ENCODE measurements at places on chromosomes 6 and 20.

DNA sequence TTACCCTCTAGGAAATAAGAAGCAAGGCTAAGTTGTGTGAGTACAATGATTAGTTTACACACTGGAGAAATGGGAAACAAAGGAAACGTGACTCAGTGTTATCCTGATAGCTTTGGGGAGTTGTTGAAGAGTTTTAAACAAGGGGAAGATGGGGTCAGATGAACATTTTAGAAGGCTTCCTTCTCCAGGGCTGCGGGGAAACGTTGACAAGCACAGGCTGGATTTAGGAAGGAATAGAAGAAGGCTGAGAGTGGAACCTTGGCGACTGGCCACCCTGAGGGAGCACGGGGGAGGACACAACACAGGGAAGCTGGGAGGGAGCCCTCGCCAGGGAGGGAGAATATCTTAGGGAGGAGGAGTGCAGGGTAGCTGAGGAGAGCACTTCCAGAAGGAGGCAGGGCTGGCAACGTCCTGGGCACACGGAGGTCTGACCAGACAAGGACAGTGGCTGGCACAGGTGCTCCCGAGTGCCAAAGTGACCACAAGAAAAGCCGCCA lies 134.7 kb downstream of the AIG1 start:
- no peak for DNase-seq

DNA sequence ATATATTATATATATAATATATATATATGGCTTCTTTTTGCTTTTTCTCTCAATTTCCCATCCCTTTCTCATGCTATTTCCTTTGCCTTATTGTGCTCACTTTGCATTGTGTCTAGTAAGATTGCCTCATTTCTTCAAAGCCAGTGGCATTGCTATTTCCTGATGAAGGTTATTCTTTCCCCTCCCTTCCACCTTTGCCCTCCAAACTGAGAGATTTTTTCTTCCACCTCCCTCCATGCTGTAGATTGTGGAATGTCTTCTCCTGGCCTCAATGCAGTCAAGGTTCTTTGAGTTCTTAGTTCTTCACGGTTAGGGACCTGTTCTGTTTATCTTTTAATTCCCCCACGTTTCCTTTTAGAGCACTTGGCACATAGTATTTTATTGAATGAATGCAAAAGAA lies 17.2 kb downstream of the SH3BGRL2 start:
- DNase-seq, result no peak

DNA sequence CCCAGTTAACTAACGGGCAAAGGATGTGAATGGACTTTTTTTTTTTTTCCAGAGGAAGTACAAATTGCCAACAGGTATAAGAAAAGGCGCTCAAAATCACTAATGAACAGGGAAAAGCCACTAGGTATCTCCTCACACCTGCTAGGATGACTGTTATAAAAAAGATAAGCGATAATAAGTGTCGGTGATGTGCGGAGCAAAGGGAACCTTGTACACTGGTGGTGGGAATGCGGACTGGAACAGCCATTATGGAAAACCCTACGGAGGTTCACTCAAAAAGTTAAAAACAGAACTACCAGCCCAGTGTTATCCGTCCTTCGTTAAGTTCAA lies 787 bp upstream of the RAB32 start:
- no peak for DNase-seq

GRCh38 chr6:30066082-30066481 lies 916 bp upstream of the PPP1R11 start:
- DNase-seq, result no peak

DNA sequence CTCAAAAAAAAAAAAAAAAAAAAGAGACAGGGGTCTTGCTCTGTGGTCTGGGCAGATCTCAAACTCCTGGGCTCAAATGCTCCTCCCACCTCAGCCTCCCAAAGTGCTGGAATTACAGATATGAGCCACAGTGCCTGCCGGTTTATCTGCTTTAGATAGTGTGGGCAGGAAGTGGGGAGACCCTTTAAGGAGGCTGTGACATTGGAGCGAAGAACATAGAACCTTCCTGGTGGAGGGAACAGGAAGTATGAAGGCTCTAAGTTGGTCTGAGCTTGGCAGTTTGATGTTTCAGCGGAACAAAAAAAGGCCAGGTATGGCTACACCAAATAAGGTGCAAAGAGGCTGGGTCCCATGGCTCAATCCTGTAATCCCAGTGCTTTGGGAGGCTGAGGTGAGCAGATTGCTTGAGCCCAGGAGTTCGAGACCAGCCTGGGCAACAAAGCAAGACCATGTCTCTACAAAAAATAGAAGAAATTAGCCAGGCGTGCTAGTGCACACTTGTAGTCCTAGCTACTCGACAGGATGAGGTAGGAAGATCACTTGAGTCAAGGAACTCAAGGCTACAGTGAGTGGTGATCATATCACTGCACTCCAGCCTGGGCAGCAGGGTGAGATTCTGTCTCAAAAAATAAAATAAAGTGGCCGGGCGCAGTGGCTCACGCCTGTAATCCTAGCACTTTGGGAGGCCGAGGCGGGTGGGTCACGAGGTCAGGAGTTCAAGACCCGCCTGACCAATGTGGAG lies 8.7 kb upstream of the ZMYND8 start:
- DNase-seq, result no peak

DNA sequence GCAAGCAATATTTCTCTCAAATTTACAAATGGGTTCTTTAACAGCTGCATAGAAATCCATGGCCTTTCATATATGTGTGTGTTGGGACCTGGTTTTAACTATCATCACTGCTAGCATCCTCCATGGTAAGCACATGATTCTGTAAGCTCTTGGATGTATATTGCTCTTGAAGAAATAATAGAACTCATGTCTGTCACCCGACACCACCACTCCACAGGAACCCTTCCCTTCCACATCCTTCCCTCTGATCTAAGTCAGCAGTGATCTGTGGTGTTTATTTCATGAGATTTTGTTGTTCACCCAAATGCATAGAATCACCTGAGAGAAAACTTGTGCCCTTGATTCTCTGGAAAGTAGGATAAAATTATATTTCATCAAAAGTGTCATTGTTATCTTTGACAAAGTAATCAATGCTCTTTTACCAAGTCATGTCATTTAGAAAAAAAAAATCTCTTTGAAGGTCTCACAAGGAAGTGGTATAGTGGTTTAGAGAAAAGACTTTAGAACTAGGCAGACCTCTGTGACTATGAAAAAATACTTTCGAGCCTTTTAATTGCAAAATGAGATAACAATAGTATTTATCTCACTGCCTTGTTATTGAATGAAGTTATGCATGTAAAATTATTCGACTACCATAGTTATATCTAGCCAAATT lies 649.8 kb upstream of the SLC35B3 start:
- DNase-seq, result no peak

DNA sequence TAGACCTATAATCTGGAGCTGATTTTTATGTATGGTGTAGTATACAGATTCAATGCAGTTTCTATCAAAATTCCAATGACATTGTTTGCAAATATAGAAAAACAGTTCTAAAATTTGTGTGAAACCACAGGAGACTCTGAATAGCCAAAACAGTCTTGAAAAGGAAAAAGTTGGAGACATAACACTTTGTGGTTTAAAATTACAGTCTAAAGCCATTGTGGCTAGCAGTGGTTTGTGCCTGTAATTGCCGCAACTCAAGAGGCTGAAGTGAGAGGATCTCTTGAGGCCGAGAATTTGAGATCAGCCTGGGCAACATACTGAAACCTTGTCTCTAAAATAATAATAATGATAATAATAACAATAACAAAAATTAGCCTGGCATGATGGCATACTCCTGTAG lies 213.7 kb downstream of the CDKAL1 start:
- DNase-seq, result no peak

DNA sequence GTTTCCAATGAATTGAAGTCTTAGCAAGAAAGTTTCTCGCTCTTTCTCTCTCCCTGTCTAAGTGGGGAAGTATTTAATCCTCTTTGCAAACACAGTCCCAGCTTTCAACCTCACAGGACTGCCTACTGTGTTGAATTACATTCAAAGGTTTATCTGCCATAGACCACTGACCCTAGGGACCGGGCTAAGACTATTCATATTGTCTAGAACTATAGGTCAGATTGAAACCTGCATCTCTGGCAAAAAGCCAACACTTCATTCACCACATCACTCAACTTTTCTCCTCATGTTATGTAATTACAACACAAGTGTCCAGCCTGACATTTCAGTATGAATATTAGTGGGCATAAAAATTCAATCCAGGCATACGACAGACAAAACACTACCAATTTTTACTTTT lies 314.7 kb upstream of the RSPO3 start:
- no peak for DNase-seq

- DNase-seq, result no peak
Observed at GRCh38 chr20:10430000-10430466, 4.0 kb downstream of the MKKS start.

GRCh38 chr6:83873869-83874268 lies 14.4 kb downstream of the CYB5R4 start:
- no peak for DNase-seq

DNA sequence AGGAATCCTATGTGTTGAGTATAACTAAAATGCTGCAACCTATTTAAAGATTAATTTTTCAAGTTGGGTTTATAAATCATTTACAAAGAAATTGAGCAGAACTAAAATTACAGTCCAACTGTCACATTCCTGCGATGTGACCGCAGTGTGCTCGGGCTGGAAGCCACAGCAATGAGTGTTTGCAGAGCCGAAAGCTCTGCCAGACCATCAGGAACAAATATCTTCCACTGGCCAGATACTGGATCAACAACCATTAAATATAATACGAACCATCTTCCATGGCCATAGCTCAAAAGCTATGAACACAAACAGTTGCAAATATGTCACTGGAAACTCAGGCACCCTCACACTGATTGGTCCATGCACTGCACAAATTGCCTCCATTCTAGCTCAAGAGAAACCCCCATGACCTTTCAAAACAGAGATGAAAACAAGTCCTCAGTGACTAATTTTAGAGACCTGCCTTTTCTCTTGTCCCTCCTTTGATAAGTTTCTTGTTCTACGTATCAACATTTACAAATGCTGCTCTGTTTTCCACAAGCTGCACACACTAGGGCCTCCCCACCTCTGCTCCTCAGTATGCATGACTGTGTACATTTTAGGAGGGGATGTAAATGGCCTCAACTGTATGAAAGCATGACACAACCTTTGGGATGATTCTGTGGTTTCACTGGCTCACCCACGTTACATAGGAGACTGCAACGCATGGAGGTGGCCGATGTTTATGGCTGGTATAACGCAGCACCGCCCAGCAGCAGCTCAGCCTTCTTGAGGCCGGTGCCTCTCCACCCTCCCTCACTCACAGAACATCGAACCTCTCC lies 171.7 kb downstream of the WDR27 start:
- no peak for DNase-seq

GRCh38 chr6:43801495-43802181 lies 31.6 kb downstream of the VEGFA start:
- no peak for DNase-seq

- peak; percentile 29 for DNase-seq
Observed at GRCh38 chr6:126672649-126673048, 332.7 kb downstream of the CENPW start.

- DNase-seq, result no peak
Observed at GRCh38 chr6:46704562-46704961, 16.9 kb downstream of the TDRD6 start.

DNA sequence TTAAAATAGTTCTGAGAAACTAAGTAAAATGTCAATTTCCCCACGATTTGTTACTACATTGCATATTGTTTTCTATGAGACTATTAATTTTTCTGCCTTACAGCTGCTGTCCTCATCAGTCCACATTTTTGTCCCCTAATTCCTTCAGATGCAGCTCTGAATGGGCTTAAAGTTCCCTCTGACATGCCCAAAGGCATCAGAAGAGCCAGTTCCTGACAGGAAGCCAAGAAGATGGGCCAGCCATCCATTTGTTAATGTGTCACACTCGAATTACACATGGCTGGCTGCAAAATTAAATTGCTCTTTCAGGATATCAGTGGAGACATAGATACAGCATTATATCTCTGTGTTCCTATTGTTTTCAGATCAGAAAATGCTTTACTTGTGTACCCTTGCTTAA lies 1223.0 kb downstream of the EPHA7 start:
- no peak for DNase-seq

DNA sequence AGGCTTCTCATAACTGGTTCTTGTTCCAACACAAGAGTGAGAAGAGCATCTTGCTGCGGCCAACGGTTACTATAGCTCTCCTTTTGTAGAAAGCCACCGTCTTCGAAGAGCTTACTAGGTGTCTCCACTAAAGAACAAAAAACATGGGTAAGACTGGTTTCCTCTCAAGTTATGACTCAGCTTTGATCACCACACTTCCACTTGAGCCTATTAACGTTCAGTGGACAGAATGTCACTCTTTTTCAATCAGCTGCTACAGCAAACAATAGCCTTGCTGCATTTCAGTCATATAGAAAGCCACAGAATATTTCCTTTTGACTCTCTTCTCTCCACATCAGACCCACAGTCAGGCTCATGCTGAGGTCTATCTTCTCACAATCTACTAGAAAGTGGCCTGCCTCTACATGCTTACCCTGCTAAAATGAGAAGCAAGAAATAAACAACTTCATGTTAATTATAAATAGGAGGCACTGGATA lies 243.5 kb upstream of the PREP start:
- peak; percentile 69 for DNase-seq

- no peak for DNase-seq
Observed at GRCh38 chr20:12243327-12243726, 325.6 kb downstream of the BTBD3 start.

- no peak for DNase-seq
Observed at GRCh38 chr20:21251278-21251677, 51.9 kb upstream of the XRN2 start.

DNA sequence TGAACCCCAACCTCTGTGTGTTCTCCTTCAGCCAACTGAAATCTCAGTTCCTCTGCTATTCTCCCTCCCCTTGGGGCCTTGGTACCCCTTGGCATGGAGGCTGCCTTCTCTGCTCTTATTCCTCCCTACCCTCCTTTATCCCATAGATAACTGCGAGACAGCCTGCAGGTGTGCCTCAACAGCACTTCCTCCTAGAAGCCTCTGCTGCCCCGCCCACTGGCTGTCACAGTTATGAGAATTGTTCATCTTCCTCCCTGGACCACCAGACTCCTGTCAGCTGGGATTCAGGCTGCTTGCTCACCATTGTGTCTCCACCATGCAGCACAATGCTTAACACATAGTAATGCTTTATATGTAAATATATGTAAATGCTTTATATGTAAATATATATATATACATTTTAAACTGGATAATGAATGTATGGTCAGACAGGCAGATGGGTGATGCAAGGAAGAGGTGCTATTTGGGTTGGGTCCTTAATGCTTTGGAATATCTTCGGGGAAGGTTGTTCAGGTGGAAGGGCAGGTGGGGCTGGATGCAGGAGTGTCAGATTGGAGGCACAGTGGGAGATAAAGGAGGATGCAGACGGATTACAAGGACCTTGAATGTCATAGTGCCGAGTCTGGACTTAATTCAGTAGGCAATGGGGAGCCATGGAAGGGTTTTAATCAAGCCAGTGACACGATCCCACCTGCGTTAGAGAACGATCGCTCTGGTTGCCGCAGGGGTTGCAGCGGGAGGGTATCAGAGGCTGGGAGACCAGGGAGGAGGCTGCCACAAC lies 4.9 kb downstream of the CDH22 start:
- no peak for DNase-seq

- DNase-seq, result no peak
Observed at GRCh38 chr6:150254770-150255169, 111.9 kb downstream of the PPP1R14C start.

DNA sequence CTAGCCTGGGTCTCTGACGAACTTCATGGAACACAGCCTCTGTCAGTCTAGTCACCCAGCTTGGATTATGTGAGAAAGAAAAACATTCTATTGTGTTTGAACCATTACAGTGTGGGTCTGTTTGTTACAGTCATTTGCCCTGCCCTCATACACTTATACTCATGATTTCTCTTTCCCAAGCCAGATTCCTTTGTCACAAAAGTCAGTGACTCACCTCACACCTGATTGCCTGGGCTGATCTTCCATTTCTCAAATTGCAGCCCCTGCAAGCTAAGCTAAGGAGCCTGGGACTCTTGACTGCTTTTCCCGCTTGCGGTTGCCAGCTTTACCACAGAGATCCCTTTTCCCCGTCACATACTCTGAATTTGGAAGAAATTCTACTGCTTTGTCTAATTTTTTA lies 395.9 kb downstream of the SAMD5 start:
- no peak for DNase-seq

Data from GM20000 (cell line).